ENCODE measurements at places on chromosomes 4 and X. TPM values are rescaled to one million over a fixed set of nuclear protein-coding genes. Genes with fewer than 3 reads are reported as not detected.

DNA sequence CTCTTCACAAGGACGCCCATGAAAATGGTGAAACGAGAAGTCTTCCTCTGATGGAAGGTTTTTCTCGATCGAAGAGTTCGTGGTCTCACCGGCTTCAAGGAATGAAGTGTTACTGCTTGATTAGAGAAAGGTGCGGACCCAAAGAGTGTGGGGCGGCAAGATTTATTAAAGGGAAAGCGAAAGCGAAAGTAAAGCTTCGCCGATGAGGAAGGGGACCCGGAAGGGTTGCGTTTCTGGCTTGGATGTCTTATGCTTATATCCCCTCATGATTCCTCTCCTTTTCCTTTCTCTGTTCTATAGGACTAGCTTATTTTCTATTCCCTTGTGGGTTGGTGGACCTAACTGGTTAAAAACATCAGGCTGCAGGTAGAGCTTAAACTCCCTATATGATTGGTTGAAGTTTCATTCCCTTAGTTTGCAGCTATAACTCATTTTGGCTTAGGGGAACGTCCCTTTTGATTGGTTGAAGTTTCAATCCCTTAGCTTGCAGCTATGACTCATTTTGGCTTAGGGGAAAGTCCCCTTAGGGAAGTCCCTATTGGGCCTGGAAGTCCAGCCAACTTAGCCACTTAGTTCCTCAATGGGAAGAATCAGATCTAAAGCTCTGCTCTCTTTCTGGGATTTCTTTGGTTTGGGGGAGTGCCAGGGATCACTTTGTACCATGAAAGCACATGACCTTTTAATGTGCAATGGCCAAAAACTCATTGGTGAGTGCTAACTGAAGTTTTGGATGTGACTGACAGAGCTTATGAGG, 1025.0 kb upstream of the PCDH10 start:
- no peak for DNase-seq

GRCh38 chr4:127601029-127601428, 31.7 kb upstream of the INTU start:
- no peak for DNase-seq

- DNase-seq = no peak
Observed at GRCh38 chr4:13368217-13368616, 115.9 kb downstream of the RAB28 start.

- DNase-seq = no peak
Observed at GRCh38 chr4:108204518-108204917, 35.8 kb upstream of the LEF1 start.

DNA sequence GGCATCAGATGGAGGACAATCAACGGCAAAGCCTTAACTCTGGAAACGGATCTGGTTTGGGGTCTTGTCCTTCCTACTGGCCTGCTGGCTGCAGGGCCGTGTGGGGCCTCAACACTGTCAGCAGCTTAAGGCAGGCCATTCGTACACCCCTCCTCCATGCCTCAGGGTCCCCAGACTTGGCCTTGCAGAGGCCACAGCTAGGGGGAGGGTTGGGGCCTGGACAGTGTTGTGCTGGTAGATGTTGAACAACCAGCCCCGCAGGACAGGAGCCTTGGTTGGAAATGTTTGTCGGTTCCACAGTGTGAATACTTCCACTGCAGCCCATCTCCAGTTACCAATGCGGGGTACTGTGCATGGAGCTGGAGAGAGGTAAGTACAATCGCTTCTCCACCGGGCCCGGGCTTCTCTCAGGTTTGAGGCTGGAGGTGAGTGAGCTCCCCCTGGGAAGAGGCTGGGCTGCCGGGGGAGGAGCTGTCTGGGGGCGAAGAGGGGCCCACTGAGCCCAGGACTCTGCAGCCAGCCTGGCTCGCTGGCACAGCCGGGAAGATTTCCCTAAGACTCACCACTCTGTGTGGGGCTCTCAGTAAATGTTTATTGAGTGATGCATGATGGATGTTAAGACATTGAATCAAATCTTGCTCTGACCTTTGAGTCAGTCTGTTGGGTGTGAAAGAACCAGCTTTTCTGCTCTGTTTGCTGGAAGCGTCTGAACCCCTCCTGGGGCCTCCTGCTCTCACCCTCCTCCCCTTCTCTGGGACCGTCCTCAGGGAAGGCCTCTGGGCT, 19.7 kb upstream of the GPR78 start:
- DNase-seq = no peak

- no peak for DNase-seq
Observed at GRCh38 chrX:101287402-101287801, 3.7 kb downstream of the TAF7L start.

DNA sequence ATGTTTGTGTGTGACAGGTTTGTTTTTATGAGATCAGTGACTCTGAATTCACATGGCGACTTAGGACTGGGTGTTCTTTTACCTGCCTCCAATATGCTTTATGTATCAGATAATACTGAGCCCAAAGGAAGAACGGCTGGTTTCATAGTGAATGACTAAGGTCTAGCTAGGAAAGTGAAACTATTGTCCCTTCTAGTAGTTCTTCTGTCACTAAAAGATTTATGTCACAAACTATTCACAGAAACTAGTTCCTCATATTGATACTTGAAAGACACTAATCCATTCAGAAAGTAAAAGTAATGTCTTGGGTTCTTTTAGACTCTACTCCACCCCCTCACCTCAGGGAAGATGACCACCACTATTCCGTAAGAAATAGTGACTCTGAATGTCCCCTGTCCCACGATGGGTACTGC, 81.7 kb downstream of the EGF start:
- no peak for DNase-seq

DNA sequence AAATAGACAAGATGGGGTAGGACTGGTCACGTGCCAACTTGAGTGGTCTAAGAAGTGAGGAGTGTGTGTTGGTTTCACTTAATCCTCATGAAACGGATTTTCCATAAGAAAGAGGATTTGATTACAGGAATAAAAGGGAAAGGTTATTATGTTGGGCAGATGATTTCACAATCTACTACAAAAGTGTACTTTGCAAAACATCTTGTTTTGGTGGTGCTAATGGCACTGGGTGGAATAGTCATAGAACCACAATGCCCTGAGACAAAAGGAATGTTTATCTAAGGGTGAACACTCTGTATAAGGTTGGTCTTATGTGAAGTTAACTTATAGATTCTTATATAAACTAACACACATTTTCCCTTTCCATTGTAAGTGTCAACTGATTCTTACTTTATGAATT, 45.6 kb downstream of the GLUD2 start:
- DNase-seq = no peak

DNA sequence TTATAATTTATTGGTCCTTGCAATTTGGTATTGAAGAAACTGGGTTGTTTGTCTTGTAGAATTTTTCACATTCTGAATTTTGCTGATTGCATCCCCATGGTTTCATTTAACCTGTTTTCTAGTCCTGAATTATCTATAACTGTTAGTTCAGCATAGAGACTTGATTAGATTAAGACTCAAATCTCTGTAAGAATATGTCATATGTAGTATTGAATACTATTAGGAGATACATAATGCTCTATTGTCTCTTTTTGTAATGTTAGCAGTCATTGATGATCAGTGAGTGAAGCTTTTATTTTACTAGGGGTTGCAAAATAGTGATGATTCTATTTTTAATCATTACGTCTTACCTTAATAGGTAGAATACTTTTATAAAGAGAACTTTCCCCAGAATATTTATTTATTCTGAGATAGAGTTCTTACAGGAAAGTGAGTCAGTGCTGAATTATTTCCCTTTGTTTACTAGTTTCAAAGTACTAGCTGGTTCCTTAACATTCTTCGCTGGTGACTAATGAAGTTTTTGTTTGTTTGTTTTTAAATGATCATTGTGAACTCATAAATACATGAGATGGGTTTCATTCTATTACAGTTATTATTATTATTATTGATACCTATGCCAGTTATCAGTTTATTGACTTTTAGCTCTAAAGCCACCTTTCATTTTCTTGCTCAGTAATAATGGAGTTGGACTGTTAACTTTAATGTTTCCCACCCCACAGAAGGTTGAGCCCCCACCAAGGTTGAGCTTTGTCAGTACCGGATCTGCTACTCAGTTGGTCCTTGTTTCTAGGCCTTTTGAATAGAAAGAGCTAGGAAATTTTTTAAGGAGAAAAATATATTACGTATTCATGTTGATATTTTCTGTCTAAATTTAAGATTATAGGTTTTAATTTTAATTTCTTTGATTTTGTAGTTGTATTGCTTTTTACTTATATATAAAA, 102.3 kb downstream of the LARP1B start:
- DNase-seq = no peak

- no peak for DNase-seq
Observed at GRCh38 chr4:137124278-137124932, 407.9 kb downstream of the PCDH18 start.

DNA sequence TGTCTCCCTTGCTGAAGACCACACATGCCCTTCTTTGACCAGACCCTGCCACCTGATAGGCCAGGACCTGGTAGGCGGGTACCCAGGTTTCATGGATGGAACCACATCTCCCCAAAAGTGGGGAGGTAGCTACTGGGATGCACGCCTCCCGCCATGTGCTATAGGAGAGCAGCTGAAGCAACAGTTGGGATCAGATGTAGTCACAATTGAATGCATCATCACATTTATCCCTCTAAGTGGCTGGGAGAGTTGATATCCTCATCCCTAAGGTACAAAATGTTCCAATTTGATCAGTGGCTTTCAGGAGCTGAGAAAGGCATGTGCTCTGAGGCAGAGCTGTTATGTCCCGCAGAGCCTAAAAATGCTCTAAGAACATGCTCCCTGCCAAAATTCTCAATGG, 54.0 kb upstream of the MTM1 start:
- no peak for DNase-seq

DNA sequence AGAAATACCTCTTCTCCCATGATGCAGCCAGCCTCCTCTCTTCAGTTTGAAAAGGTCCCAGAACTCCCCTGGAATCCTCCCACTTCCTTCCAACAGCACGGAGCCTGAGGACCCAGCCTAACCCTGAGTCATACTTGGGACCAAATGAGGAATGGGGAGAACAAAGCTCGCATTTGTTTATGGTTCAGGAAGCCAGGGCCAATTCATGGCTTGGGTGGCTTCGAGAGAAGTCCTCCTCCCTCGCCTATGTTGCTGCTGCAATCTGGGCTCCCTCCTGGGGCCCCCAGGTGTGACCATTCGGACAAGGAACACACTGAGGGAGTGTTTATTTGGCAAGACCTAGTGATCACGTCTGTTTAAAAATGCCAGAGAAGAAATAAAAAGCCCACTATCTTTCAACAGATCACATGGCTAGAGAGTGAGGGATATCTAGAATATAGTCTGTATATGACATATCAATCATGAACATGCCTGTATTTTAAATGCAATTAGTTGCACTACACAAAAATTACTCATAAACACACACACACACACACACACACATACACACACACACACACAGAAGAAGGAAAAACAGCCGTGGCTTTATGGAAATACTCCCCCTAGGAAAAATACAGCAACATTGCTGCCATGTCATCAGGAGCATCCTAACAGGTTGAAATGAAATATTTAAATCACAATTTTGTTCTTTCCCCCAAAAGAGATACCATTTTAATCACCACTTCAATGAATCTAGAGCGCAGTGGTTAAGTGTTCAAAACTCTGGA, 155.7 kb upstream of the MAP3K15 start:
- no peak for DNase-seq

DNA sequence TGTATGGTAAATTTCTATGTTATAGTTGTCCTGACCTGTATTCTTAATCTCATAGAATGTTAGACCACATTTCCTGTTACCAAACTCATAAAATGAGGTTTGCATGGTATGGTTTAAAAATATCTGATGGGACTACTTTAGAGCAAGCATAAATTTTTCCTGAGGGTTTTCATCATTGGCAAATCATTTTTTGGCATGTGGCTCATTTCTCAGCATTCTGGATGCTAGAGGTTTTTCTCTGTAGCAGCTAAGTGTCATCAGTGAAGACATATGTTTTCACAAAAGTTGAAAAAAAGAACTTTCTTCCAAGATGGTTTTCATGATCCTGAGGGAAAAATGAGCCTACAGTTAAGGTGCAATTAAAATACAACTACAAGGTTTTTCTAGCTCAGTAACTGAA, 503.5 kb upstream of the FAM47C start:
- no peak for DNase-seq

- DNase-seq = no peak
Observed at GRCh38 chrX:80334583-80334982, 85.7 kb upstream of the TENT5D start.

- no peak for DNase-seq
Observed at GRCh38 chrX:13659063-13659462, 6.1 kb downstream of the TCEANC start.

DNA sequence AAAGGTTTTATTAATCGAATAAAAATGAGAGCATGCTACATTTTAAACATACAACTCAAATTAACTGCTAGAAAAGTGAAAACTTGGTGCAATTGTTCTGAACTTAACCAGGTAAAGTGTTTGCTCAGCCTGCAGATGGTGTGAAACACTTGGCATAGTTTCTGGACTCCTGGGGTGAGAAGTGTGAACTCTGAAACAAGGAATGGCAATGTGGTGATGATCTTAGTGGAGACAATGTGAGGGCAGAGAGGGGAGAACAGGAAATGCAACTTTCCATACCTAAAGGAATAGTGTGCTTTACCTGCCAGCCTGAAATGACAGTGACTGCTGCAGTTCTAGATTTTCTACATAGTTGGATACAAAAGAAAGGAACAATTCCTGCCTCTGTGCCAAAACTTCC, 57.4 kb downstream of the CCSER1 start:
- DNase-seq = no peak

PDGFC gene
- total RNA-seq = 22.5 TPM

CTAG1B gene
- not detected for total RNA-seq

MAGEC1 gene
- not detected for total RNA-seq

ASB12 gene
- not detected for total RNA-seq

BEX1 gene
- 2.2 TPM for total RNA-seq
